ENCODE measurements at places on chromosomes 7 and 10.
A peak's percentile ranks its signal among the peaks of the same experiment; 100 is the strongest.

DNA sequence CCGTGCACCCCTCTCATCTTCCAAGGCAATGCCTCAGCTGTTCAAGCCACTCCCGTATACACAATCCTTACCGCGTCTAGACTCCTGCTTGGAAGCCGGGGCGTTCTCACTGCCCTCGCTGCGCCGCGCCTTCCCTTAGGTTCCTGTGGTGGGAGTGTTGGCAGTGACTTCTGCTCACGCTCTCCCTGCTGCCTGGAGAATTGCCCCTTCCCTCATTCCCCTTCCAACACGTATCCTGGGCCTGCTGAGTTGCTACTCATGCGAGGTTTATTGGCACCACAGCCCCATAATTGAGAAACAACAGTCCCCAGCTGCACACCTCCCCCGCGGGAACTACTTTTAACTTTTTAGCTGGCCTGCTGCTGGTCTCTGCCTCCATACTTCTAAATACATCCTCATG is 31.9 kb downstream of the RBM17 start:
- H3K27ac ChIP-seq = no peak overlapping the region
- H3K27me3 ChIP-seq = no peaks in the 10 kb centered on the region
- H3K4me3 ChIP-seq = no peak overlapping the region
- DNase-seq = no peak

DNA sequence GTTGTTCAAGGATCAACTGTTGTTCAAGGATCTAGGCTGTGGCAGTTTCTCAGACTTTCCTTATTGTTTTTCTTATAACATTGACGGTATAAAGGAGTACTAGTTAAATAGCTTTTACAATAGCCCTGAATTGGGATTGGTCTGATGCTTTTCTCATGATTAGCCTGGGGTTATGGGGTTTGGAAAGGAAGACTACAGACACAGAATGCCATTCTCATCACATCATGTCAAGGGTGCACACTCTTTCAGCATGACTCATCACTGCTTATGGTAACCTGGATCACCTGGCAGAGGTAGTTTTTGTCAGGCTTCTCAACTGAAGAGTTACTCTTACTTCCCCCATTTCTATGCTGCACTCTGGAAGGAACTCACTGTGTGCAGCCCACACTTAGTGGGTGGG is 194.2 kb upstream of the NPSR1 start:
- H3K4me3 ChIP-seq = no peak overlapping the region
- DNase-seq = no peak
- H3K27ac ChIP-seq = no peak overlapping the region
- no peaks in the 10 kb centered on the region for H3K36me3 ChIP-seq

DNA sequence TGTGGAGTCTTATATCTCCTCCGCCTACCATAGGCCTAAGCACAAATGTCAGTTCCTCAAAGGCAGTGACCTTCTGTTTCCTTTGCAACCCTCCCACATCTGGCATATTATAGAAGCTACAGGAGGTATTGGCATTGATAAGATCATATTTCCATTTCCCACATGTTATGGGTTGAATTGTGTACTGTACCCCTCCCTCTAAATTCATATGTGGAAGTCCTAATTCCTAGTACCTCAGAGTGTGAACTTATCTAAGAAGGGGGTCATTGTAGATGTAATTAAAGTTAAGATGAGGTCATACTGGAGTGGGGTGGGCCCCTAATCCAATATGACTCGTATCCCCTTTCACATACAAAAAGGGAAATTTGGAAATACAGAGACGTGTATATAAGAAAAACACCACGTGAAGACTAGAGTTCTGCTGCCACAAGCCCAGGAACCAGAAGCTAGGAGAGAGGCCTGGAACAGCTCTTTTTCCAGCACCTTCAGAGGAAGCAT is 6.1 kb upstream of the LAMB4 start:
- H3K4me3 ChIP-seq = no peak overlapping the region
- no peaks in the 10 kb centered on the region for H3K27me3 ChIP-seq
- no peak for DNase-seq
- H3K4me1 ChIP-seq = peaks cover 15% of the 10 kb centered on the region

DNA sequence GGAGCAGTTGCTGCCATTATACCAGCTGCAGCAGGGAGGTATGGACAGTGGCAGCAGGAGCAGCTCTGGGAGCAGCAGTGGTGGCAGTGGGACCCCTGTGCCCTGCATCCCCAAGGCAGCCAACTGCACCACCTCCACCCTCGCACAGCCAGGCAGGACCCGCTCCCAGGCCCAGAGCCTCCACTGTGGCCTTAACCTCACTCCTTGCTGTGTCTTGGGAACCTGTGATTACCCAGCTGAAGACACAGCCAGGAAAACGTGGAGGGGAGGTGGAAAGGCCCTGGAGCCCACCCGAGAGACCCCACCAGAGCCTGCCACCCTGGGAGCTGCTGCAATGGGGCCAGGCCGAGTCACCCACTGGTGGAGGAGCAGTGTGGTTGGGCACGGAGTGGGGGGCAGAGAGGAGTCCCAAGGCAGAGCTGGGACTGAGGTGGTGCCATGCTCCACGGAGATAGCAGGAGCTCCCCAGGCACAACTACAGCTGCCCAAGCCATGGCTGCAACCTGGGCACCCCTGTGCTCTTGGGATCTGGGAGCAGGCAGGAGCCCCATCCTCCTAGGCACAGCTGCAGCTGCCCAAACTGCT is 20.4 kb downstream of the LRRC72 start:
- no peaks in the 10 kb centered on the region for H3K36me3 ChIP-seq
- H3K27me3 ChIP-seq = no peaks in the 10 kb centered on the region
- no peak overlapping the region for H3K4me3 ChIP-seq
- no peak overlapping the region for H3K27ac ChIP-seq

- H3K4me3 ChIP-seq = no peak overlapping the region
- H3K27me3 ChIP-seq = no peaks in the 10 kb centered on the region
- no peaks in the 10 kb centered on the region for H3K4me1 ChIP-seq
- DNase-seq = no peak
- H3K27ac ChIP-seq = no peak overlapping the region
Observed at GRCh38 chr10:88508796-88509195, 74.3 kb downstream of the RNLS start.

- DNase-seq = no peak
- no peak overlapping the region for H3K27ac ChIP-seq
- no peaks in the 10 kb centered on the region for H3K27me3 ChIP-seq
- H3K36me3 ChIP-seq = no peaks in the 10 kb centered on the region
- no peaks in the 10 kb centered on the region for H3K4me1 ChIP-seq
- H3K4me3 ChIP-seq = no peak overlapping the region
Observed at GRCh38 chr10:131641231-131641630, 259.6 kb upstream of the PPP2R2D start.

GRCh38 chr7:100685049-100685605 is 8.9 kb downstream of the GIGYF1 start:
- H3K4me3 ChIP-seq = no peak overlapping the region
- DNase-seq = no peak
- no peak overlapping the region for H3K27ac ChIP-seq
- peaks cover 11% of the 10 kb centered on the region for H3K36me3 ChIP-seq

GRCh38 chr10:132774902-132775863 is 10.8 kb downstream of the NKX6-2 start:
- no peak overlapping the region for H3K27ac ChIP-seq
- H3K4me3 ChIP-seq = no peak overlapping the region
- no peaks in the 10 kb centered on the region for H3K4me1 ChIP-seq
- H3K27me3 ChIP-seq = no peaks in the 10 kb centered on the region

DNA sequence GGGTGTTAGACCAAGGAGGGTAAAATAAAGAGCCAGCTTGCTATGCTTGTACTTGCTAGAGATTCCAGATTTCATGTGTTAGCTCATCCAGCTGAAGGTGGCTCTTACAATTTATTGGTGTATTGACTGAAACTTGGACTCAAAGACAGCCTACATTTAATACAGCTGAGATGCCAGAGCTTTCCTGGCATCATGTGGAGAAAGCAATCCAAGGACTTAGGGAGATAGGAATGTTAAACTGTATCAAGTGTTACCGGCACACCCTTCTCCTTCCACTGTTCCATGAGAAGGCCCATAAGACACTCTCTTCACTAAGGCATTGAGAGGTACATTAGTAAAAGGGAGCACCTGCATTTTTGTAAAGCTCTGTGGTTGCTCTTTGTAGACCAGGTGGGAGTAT is 9.3 kb upstream of the HERPUD2 start:
- H3K27me3 ChIP-seq = no peaks in the 10 kb centered on the region
- no peaks in the 10 kb centered on the region for H3K36me3 ChIP-seq
- no peak for DNase-seq
- H3K4me3 ChIP-seq = no peak overlapping the region

GRCh38 chr10:122461729-122462532 is 578 bp downstream of the HTRA1 start:
- DNase-seq = no peak
- H3K27me3 ChIP-seq = peaks cover 36% of the 10 kb centered on the region
- peak overlapping the region; percentile 49 for H3K4me3 ChIP-seq
- H3K4me1 ChIP-seq = peaks cover 9% of the 10 kb centered on the region
- H3K36me3 ChIP-seq = no peaks in the 10 kb centered on the region

DNA sequence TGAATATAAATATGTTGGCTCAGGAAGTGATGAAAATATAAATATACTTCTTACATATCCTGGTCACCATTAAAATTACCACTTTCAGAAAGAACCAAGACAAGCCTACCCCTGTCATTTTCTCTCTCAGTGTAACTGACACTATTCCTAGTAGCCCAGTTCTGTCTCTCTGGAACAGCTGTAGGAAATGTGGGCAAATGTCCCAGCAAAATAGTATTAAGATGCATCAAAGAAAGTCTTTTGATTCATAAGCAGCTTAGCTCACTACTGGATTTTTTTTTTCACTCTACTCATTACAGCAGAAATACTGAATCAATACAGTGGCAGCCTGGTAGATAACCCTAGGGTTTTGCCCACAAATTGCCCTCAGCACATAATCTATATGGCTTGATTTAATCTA is 290.9 kb downstream of the DNAJB9 start:
- no peaks in the 10 kb centered on the region for H3K4me1 ChIP-seq
- no peak overlapping the region for H3K4me3 ChIP-seq
- H3K36me3 ChIP-seq = no peaks in the 10 kb centered on the region
- no peak overlapping the region for H3K27ac ChIP-seq
- no peak for DNase-seq

DNA sequence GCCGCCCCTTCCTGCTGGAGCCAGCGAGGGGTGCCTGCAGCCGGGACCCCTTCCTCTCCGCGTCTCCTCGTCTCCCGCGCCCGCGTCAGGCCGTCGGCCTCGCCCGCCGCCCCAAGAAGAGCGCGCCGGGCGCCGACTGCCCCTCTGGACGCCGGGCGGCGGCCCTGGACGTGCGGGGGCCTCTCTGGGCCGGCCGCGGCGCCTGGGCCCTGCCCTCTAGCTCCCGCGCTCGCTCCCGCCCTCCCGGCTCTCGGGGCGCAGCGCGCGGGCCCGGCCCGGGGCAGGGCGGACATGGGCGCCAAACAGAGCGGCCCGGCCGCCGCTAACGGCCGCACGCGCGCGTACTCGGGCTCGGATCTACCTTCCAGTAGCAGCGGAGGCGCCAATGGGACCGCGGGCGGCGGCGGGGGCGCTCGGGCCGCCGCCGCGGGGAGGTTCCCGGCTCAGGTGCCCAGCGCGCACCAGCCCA is 704 bp downstream of the ZNRF2 start:
- H3K4me1 ChIP-seq = peaks cover 33% of the 10 kb centered on the region
- peak overlapping the region; percentile 44 for H3K4me3 ChIP-seq
- no peaks in the 10 kb centered on the region for H3K36me3 ChIP-seq
- H3K27ac ChIP-seq = peak overlapping the region; percentile 80
- H3K27me3 ChIP-seq = no peaks in the 10 kb centered on the region

GRCh38 chr10:130389906-130390305 is 253.7 kb downstream of the GLRX3 start:
- H3K4me1 ChIP-seq = no peaks in the 10 kb centered on the region
- no peaks in the 10 kb centered on the region for H3K36me3 ChIP-seq
- no peaks in the 10 kb centered on the region for H3K27me3 ChIP-seq
- no peak overlapping the region for H3K4me3 ChIP-seq
- H3K27ac ChIP-seq = no peak overlapping the region

DNA sequence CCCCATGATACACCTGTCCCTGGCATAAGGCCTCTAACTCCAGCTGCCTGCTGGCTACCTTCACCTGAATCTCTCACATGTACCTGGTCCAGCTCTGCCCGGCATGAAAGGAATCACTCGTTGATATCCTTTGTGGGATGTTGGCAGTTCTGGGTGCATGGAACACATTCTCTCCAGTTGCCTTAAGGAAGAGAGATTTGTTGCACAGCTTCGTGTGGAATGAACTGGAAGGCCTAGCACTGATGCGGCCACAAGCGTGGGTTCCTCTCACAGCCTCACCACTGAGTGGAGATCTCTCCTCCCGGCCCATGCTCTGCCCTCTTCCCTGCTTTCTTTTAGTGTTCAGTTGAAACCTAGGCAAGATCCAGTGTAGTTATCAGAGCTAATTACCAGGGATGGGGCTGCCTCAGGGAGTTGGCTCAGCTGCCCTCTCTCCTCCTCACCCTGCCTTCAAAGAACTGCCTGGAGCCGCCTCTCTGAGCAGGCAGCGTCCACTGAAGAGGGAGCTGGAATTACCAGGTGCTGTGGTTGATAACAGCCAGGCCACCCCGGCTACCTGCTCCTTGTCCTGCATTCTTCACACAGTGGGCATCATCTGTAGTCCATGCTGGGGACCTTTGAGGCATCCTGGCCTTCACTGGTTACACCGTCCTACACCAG is 194.3 kb downstream of the CCDC3 start:
- no peaks in the 10 kb centered on the region for H3K4me1 ChIP-seq
- DNase-seq = no peak
- no peak overlapping the region for H3K27ac ChIP-seq
- H3K27me3 ChIP-seq = no peaks in the 10 kb centered on the region

DNA sequence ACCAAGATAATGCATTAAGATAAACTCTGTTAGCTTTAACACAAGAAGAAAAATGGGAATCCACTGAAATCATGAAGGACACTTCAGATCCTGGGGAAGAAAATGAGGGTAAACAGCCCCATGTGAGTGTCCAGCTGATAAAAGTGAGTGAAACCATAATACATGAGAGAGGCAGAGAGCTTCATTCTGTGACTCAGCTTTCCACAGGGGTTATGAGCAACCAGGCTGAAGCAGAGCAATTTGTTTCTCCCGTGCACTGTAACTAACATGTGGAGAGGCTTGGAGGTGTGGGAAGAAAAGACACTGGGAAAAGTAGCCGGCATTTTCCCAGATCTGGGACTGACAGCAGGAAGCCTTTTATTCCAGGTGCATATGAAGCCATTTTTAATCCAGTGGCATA is 971.7 kb downstream of the ANKRD7 start:
- DNase-seq = no peak
- H3K27me3 ChIP-seq = no peaks in the 10 kb centered on the region
- H3K4me3 ChIP-seq = no peak overlapping the region
- H3K4me1 ChIP-seq = no peaks in the 10 kb centered on the region
- no peak overlapping the region for H3K27ac ChIP-seq

GRCh38 chr7:97298561-97298960 is 181.1 kb downstream of the SDHAF3 start:
- no peaks in the 10 kb centered on the region for H3K4me1 ChIP-seq
- H3K4me3 ChIP-seq = no peak overlapping the region
- no peaks in the 10 kb centered on the region for H3K27me3 ChIP-seq
- DNase-seq = no peak
- H3K27ac ChIP-seq = no peak overlapping the region

DNA sequence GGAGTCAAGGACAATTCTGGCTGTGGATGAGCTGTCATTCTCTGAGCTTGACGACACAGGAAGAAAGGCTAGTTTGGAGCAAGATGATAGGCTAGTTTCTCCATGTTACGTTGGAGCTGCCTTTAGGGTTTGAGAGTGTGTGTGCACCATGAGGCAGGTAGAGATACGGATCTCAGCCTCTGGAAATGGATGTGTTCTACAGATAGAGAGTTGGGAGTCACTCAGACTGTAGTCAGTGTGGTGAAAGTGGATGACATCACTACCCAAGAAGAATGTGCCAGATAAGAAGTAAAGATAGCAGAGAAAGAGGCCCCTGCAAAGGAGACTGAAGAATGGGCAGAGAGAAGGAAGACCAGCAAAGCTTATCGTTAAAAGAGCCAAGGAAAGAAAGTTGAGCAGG is 42.4 kb downstream of the PNLIPRP3 start:
- no peak for DNase-seq
- no peaks in the 10 kb centered on the region for H3K4me1 ChIP-seq
- H3K27ac ChIP-seq = no peak overlapping the region
- no peaks in the 10 kb centered on the region for H3K27me3 ChIP-seq
- no peak overlapping the region for H3K4me3 ChIP-seq
- H3K36me3 ChIP-seq = no peaks in the 10 kb centered on the region
